NCI-H1694 treated with DMSO at 0.1 percent for 48 hours (cell line): ENCODE measurements at places on chromosomes 1 and 21.

GRCh38 chr1:186577216-186577615 lies 103.0 kb downstream of the PTGS2 start:
- no peak for DNase-seq

DNA sequence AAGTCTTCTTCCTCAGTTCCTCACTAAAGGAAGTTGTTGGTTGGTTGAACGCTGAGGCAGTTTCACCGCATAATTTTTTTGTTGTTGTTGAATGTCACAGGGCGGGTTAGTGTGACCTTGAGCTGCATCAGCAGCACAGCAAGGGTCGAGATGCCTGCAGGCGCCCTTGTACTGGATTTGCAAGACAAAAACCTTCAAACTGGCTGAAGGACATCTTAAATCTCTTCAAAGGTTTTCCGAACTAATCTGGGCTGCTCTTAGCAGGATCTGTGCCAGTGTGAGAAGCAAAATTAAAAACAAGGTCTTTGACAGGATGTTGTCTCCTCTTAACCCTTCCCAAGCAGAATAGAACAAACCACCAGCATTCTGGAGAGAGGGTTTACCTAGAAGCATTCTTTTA lies 59.4 kb downstream of the NRIP1 start:
- DNase-seq, result no peak

DNA sequence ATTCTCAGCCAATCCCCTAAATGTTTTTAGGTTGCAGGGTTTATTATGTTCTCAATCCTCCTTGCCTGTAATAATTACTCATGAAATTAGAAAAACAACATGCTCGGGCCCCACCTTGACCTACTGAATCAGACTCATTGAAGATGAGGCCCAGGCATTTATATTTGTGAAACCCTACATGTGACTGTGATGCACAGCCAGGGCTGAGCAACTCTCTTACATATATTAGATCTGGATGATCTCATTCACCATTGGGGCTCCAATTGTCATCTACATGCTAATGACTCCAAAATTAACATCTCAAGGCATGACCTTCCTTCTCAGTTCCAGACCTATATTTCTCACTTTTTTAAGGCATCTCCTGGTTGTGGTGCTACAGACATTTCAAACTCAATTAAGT lies 103.3 kb downstream of the WDR3 start:
- DNase-seq, result no peak

DNA sequence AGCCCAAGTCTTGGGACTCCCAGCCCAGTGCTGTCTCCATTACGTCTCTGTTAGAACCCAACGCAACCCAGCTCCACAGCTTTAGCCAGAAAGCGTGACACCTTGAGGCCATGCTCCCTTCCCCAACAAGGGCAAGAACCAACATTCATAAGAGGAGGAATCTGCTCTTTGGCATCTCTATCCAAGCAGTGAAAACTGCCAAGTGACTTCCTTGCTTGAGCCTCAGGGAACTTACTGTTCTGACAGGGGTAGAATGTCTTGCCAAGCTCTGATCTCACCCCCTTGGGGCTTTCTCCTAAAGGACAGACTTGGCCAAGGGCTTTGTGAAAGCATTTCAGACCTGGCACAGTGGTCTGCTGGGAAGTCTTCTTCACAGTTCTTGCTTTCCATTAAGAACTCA lies 56.6 kb downstream of the SYT6 start:
- no peak for DNase-seq

GRCh38 chr1:153793261-153793972 lies 18.2 kb downstream of the SLC27A3 start:
- no peak for DNase-seq

DNA sequence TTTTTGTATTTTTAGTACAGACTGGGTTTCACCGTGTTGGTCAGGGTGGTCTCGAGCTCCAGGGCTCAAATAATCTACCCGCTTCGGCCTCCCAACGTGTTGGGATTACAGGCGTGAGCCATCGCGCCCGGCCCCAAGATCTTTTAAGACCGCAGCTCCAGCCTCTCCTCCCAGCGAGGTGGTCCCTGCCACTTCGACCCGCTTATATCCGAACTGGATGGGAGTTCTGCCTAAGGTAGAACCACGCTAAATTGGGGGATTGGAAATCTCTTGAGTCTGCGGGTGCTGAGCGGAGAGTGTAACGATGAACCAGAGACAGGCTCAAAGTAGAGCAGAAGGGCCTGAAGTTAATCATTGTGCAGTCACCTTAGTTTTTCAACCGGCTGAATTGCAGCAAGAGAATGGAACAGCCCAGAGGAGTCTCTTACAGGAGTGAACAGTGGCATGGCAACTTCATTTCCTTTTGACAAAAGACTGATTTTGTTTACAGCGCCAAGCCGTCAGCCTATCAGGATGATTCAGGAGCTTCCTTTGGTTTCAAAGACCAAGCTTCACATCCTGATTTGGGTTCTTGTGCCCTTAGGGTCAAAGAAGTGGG lies 726 bp upstream of the CYB5R1 start:
- no peak for DNase-seq

GRCh38 chr1:63522891-63523728 lies at the start of the genes EFCAB7 and ITGB3BP:
TSS of gene EFCAB7 (plus strand) at chr1:63523525. CDS start at chr1:63525573, 2,048 bp downstream.
TSS of gene ITGB3BP (minus strand) at chr1:63523225. CDS start at chr1:63523133, 92 bp downstream.
- DNase-seq, result peak; percentile 96

- DNase-seq, result no peak
Measured at GRCh38 chr1:234950598-234950997, 178.0 kb downstream of the TOMM20 start.

GRCh38 chr1:34034036-34034435 lies 131.0 kb downstream of the CSMD2 start:
- DNase-seq, result no peak

- DNase-seq, result no peak
Measured at GRCh38 chr1:178580096-178580495, 67.2 kb downstream of the TEX35 start.

- DNase-seq, result no peak
Measured at GRCh38 chr1:54774820-54775498, 10.6 kb upstream of the PARS2 start.

- DNase-seq, result no peak
Measured at GRCh38 chr1:229753764-229754551, 127.9 kb downstream of the URB2 start.

DNA sequence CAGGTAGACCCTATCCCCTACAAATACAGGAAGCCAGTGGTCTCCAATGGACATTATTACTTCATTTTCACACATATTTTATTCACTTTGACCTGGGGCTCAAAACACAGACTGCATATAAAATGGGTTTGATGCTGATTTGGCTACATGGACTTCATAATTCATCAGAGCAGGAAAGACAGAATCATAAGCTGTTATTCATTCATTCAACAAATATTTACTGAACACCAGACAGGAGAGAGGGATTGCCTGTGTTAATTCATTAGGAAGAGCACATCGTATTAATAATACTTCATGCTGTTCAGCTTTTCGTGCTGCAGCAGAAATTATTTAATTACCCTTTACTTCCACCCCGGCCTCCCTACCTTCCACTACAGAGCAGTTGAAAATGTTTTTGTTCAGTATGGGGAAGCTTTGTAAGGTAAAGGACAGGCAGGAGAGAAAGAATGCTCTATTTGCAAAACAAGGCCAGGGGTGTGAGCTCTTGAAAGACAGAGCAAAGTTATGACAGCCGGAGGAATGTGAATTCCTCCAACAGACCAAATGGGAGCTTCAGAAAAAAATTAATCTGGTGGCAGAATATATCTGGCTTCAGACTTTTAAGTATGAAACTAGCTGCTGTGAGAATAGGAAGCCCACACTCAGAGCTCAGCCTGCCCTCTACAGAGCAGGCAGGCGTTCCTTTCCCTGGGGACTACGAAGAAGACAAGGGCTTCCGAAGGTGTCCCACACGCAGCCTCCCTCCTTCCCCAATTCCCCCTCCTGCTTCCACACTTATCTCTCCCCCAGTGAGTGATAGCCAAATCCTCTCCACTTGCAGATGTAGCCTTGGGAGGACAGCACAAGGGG lies 58.0 kb downstream of the MDM4 start:
- peak; percentile 52 for DNase-seq

DNA sequence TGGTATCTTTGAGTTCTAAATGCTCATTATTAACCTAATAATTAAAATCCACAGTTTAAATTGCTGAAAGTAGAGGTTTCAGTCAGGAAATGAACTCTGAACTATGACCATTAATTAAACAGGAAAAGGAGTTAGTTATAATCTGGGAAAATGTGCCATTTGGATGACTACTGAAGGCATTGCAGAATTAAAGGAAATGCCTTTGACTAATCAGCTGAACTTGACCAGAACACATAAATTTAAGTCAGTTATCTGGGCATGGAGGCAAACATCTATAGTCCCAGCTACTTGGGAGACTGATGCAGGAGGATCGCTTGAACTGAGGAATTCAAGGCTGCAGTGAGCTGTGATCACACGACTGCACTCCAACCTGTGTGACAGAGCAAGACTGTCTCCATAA lies 31.9 kb downstream of the SLC44A5 start:
- DNase-seq, result no peak
